Fibroblast of gingiva (primary cell): ENCODE measurements at places on chromosomes 13 and 19.
A peak's percentile ranks its signal among the peaks of the same experiment; 100 is the strongest.

- no peak for DNase-seq
These were observed 1.4 kb downstream of the LRFN1 start for GRCh38 chr19:39319098-39319891.

DNA sequence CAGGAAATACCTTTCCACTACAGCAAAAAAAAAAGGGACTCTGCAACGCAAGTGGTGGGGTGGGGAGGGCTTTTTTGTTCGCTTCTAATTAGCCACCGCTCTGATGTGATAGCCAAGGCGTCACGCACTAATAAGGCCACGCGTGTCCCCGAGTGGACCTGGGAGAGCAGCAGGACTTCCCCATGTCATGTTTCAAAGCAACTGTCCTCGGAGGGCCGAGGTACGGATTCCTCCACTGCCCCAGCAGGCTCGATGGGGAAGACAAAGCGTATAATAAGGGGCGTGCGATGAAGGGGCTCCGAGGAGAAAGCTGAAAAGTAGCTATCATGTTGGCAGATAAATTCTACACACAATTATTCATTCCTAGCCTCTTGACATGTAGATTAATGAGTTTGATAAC, 179.7 kb upstream of the ZNF507 start:
- no peak for DNase-seq

DNA sequence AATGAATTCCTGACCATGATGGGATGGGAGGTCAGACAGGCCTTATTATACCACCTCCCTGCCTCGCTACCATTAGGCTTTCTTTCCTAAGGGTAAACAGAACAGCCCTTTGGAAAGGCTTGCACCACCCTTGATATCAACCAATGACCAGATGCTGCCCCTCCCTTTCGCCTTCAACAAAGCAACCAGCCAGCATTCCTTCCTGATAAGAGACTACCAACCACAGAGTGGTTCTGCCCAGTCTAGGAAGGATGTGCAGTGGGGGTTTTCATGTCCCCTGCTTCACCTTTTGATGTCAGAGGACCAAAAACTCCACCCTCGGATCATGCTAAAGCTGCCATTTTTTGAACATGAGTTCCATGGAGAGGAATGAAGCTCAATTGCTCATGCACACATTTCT, 21.7 kb downstream of the TEX30 start:
- DNase-seq: no peak

DNA sequence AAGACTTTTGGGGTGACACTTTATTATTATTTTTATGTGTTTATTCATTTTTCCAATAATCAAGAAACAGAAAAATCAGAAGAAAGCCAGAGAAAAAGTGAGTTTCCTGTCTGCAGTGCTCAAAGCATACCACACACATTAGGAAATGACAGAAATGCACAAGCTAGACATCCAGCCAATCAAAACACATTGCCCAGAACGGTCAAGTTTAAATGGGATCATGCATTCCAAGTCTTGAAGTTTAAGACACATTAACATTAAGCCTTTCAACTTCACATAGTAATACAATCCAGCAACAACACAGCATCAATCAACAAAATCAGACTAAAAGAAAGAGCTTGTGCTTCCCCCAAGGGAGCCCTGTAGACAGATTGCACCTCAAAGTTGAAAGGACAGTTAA, 28.7 kb upstream of the MEDAG start:
- peak; percentile 69 for DNase-seq

DNA sequence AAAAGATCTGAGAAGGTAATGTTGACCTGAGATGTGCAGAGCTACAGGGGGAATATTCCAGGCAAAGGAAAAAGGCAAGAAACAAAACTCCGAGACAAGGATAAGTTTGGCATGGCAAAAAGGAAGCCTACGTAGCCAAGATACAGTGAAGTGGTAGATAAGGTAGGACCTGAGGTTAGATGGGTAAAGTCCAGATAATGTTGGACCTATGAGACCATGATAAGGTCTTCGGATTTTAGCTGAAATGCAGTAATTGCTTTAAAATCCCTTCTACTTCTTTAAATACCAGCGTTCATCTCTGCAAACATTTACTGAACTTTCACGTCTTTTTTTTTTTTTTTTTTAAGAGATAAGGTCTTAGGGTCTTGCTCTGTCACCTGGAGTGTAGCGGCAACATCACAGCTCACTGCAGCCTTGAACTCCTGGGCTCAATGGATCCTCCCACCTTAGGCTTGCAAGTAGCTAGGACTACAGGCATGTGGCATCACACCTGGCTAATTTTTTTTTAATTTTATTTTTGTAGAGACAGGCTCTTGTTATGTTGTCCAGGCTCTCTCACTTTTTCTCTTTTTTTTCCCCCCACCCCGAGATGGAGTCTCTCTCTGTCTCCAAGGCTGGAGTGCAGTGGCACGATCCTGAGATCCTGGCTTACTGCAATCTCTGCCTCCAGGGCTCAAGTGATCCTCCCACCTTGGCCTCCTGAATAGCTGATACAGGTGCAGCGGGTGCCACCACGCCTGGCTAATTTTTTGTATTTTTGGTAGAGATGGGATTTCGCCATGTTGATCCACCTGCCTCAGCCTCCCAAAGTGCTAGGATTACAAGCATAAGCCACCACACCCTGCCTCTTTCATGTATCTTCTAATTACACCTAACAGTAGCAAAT, 4.2 kb upstream of the WBP4 start:
- DNase-seq: no peak
